Placental pericyte (primary cell): ENCODE measurements at places on chromosomes 5 and 9. TPM values are rescaled to one million over a fixed set of nuclear protein-coding genes. Genes with fewer than 3 reads are reported as not detected.

The PRELID2 gene
- 10.5 and 13.7 TPM in 2 replicates for total RNA-seq

The PGM5 gene
- total RNA-seq = 2.0 and 6.6 TPM in 2 replicates

The KIF4B gene
- total RNA-seq = 0.14 TPM in 1 of 2 replicates, not detected in the other

The GRXCR2 gene
- not detected in 2 replicates for total RNA-seq

The LRRC19 gene
- not detected in 2 replicates for total RNA-seq

The SCGB3A1 gene
- not detected in 2 replicates for total RNA-seq

The GRIN1 gene
- total RNA-seq = 0.29 TPM in 1 of 2 replicates, not detected in the other

The TTC23L gene
- not detected in 2 replicates for total RNA-seq

The GDF9 gene
- 0.22 TPM in 1 of 2 replicates, not detected in the other for total RNA-seq

The CD274 gene
- total RNA-seq = 6.6 and 25.6 TPM in 2 replicates

The FAM78A gene
- 0.44 and 0.86 TPM in 2 replicates for total RNA-seq

The LIFR gene
- 20.3 and 105 TPM in 2 replicates for total RNA-seq

The DRD1 gene
- total RNA-seq = 0.44 and 0.72 TPM in 2 replicates

The PCDHB11 gene
- under 0.01 and 0.29 TPM in 2 replicates for total RNA-seq

The CDKN2B-AS1 gene
- 4.6 and 9.2 TPM in 2 replicates for total RNA-seq

The TNFSF8 gene
- not detected in 2 replicates for total RNA-seq

The CATSPER3 gene
- 0.43 TPM in 1 of 2 replicates, not detected in the other for total RNA-seq

The SYK gene
- under 0.01 TPM in 1 of 2 replicates, not detected in the other for total RNA-seq

The SLC45A2 gene
- total RNA-seq = under 0.01 TPM in 1 of 2 replicates, not detected in the other

The SLC22A4 gene
- 12.5 and 34.1 TPM in 2 replicates for total RNA-seq

The NMUR2 gene
- under 0.01 TPM in 1 of 2 replicates, not detected in the other for total RNA-seq

The ANKRD34B gene
- not detected in 2 replicates for total RNA-seq

The SPATA6L gene
- total RNA-seq = 0.22 and 0.43 TPM in 2 replicates

The SYNPO gene
- 7.9 and 9.3 TPM in 2 replicates for total RNA-seq

The SLC1A1 gene
- 6.1 and 12.9 TPM in 2 replicates for total RNA-seq

The CDH10 gene
- 0.29 TPM in 1 of 2 replicates, not detected in the other for total RNA-seq

The LHX3 gene
- not detected in 2 replicates for total RNA-seq

The FABP6 gene
- not detected in 2 replicates for total RNA-seq

The FGF18 gene
- under 0.01 TPM in 2 replicates for total RNA-seq

The TMC1 gene
- total RNA-seq = 0.86 TPM in 1 of 2 replicates, not detected in the other

The NUTM2F gene
- not detected in 2 replicates for total RNA-seq

The PCDHA11 gene
- 0.57 TPM in 1 of 2 replicates, not detected in the other for total RNA-seq

The CSF1R gene
- total RNA-seq = 0.66 and 1.1 TPM in 2 replicates

The BASP1 gene
- 155 and 250 TPM in 2 replicates for total RNA-seq

The CCDC112 gene
- 4.7 and 6.1 TPM in 2 replicates for total RNA-seq

The LRRTM2 gene
- 0.22 and 1.0 TPM in 2 replicates for total RNA-seq

The NIM1K gene
- total RNA-seq = 0.43 and 0.44 TPM in 2 replicates

The ARSI gene
- 28.2 and 54.7 TPM in 2 replicates for total RNA-seq

The PLAC8L1 gene
- total RNA-seq = not detected in 2 replicates

The FOXI1 gene
- not detected in 2 replicates for total RNA-seq

The SLC25A48 gene
- not detected in 2 replicates for total RNA-seq

The SLC46A2 gene
- total RNA-seq = not detected in 2 replicates

The PCDHB2 gene
- 0.22 and 0.29 TPM in 2 replicates for total RNA-seq

The CDKN2A gene
- total RNA-seq = 16.9 and 18.5 TPM in 2 replicates

The ST6GALNAC4 gene
- 40.1 and 95.6 TPM in 2 replicates for total RNA-seq

The TRIM7 gene
- 1.1 and 3.4 TPM in 2 replicates for total RNA-seq

The TMEM174 gene
- total RNA-seq = not detected in 2 replicates

The SPATA31E1 gene
- total RNA-seq = not detected in 2 replicates

The CDH12 gene
- total RNA-seq = not detected in 2 replicates

The QRFP gene
- total RNA-seq = not detected in 2 replicates

The CNTNAP3B gene
- total RNA-seq = under 0.01 and 0.57 TPM in 2 replicates

The C9orf153 gene
- total RNA-seq = under 0.01 and 0.14 TPM in 2 replicates

The DNAH5 gene
- total RNA-seq = 0.66 and 2.3 TPM in 2 replicates

The GDA gene
- under 0.01 and 0.57 TPM in 2 replicates for total RNA-seq

The PAEP gene
- total RNA-seq = not detected in 2 replicates

The PRDM12 gene
- total RNA-seq = under 0.01 TPM in 1 of 2 replicates, not detected in the other

The UHRF2 gene
- total RNA-seq = 36.1 and 115 TPM in 2 replicates

The ZBTB34 gene
- 9.7 and 10.9 TPM in 2 replicates for total RNA-seq
